CD4-positive, alpha-beta T cell treated with Interleukin-17A for 4 hours (primary cell): ENCODE measurements at places on chromosomes 11 and 22.

- DNase-seq = no peak
These were observed 12.9 kb downstream of the ABTB2 start for GRCh38 chr11:34344768-34345539.

GRCh38 chr11:71301858-71302533 lies 49.6 kb upstream of the SHANK2 start:
- no peak for DNase-seq

DNA sequence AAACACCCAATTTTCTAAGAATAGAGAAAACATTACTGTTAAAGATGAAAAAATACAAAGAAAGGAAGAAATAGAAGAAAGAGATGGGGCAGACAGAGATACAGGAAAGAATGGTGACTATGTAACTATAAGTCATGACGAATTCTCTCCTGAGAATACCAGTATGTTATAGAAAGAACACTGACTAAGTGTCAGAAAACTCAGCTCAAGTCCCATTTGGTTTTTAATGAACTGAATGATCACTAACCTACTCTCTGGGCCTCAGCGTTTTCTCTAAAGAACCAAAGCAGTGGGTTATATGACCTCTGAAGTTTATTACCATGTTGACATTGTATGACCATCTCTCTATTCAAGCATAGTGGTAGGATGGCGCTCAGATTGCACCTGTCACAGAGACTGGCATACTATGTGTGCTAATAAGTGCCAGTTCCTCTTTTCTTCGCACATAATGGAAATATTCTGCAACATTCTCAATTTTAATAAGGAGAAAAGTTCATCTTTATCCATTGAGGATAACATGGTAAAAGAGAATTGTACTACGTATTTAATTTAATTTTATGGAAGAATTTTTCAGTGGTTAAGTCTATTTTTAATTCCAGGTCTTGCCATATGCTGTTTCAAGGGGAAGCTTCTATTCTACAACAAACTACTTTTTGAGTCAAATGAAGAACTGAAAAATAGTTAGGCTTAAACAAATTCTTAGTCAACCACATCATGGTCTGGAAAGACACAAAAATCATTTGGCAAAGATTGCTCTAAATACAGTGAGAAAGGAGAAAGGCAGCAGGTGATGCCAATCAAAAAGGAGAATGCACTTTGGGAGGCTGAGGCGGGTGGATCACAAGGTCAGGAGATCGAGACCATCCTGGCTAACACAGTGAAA lies 25.0 kb upstream of the EED start:
- no peak for DNase-seq

GRCh38 chr11:93903989-93904388 lies 53.6 kb upstream of the VSTM5 start:
- no peak for DNase-seq

- DNase-seq = no peak
These were observed 801.7 kb downstream of the TBC1D22A start for GRCh38 chr22:47564158-47564450.

DNA sequence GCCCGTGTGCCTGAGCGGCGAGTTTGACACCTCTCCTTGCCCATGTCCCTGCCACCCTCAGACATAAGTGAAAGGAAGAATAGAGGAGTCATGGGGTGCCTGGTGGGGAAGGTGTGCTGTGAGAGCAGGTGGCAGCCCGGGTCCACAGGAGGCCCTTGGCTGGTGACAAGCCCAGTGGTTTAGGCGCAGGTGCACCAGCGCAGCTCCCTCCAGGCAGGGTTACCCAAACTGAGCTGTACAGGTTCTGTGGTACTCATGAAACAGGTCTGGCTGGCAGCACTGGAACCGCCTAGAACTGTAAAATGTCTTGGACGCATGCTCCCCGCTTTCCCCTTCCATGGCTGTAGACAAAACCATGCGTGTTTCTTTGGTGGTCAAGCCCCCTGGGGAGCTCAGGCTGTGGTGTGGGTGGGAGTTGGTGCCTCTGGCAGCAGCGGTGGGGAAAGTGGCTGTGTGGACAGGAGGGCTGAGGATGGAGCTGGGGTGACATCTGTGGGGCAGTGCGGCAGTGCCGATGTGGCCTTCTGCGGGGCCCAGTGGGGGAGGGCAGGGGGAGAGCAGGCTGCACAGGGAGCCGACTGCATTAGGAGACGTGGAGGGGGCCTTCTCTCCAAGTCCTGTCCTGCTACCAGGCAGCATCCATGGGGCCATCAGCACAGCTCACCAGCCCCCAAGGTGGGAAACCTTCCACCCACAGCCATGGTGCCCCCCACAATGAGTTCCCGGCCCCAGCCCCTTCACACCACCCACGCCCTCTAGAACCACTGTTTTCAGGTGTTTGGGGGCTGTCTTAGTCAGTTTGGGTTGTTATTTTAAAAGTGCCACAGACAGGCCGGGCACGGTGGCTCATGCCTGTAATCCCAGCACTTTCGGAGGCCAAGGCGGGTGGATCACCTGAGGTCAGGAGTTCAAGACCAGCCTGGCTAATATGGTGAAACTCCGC lies 5.6 kb upstream of the GTSE1 start:
- DNase-seq = no peak
